ENCODE measurements at places on chromosomes 4 and X.
A peak's percentile ranks its signal among the peaks of the same experiment; 100 is the strongest.

GRCh38 chr4:123807187-123807586, 410.6 kb downstream of the SPRY1 start:
- DNase-seq, result no peak

- DNase-seq, result no peak
Observed at GRCh38 chr4:28469886-28470285, 1609.2 kb downstream of the STIM2 start.

- no peak for DNase-seq
Observed at GRCh38 chrX:7164174-7164573, 16.2 kb upstream of the PUDP start.

DNA sequence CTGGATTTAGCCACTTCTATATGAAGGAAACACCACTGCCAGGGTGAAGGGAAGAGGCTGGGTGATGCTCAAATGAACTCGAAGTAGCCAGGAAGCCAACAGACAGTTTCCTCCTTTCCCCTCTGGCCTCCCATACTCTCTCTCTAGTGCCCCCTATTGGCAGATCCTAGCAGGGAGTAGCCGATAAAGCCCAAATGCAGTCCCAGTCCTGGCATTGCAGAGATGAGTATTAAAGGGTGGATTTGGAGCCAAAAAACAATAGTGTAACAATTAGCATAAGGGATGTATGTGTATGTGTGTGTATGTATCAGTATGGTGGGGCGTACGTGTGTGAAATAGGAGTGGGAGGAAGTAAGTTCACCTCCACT, 213.8 kb upstream of the LDB2 start:
- DNase-seq, result no peak

DNA sequence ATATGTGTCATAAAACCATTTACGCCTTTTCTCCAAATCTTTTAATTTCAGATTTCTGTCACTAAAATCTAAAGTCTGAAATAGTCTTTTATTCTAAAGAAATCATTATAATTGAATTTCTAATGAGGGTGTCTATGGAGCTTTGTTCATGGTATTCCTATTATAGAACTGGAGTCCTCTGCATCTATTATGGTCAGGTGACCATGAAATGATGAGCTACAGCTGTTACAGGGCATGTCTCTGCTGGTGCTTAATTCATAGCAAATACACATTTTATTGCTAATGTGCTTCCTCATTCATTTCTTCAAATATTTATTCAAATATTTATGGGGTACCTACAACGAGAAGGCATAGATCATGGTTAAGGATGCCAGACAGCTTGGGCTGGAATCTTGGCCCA, 126.1 kb downstream of the NAA11 start:
- no peak for DNase-seq

DNA sequence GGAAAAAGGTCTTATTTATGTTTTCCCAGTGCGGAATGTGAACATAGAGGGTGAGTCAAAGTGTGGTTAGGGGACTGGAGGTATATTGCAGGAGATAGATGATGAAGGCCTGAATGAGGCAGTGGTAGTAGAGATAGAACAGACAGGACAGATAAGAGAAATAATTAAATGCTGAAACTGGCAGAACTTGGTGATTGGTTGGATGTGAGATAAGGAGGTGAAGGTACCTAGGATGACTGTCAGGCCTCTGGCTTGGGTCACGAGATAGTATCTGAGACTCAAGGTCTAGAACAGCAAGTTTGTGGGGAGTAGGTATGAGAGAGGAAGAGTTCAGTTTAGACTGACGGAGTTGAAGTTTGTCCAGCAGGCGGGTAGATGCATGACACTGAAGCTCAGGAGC, 3.5 kb downstream of the MND1 start:
- DNase-seq, result no peak

GRCh38 chr4:16157609-16158503, 68.4 kb downstream of the TAPT1 start:
- no peak for DNase-seq

- DNase-seq, result no peak
Observed at GRCh38 chr4:147964266-147964880, 232.5 kb downstream of the ARHGAP10 start.

DNA sequence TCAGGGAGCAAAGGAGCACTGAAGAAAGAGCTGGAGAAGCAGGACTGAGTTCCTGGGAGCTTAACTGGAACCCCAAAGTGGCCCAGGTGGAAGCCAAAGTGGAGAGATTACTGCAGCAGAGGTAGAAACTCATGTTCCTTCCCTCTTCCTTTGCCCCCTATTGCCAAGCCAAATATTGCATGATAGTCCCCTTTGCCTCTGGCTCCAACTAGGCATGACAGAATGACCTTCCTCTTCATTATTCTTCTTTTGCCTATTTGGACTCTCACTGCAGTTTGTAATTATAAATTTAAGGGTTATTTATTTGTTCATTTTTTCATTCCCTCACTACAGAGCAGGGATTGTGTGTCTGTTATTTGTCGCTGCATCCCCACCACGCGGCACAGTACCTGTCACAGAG, 22.1 kb upstream of the SPANXB1 start:
- DNase-seq, result no peak

DNA sequence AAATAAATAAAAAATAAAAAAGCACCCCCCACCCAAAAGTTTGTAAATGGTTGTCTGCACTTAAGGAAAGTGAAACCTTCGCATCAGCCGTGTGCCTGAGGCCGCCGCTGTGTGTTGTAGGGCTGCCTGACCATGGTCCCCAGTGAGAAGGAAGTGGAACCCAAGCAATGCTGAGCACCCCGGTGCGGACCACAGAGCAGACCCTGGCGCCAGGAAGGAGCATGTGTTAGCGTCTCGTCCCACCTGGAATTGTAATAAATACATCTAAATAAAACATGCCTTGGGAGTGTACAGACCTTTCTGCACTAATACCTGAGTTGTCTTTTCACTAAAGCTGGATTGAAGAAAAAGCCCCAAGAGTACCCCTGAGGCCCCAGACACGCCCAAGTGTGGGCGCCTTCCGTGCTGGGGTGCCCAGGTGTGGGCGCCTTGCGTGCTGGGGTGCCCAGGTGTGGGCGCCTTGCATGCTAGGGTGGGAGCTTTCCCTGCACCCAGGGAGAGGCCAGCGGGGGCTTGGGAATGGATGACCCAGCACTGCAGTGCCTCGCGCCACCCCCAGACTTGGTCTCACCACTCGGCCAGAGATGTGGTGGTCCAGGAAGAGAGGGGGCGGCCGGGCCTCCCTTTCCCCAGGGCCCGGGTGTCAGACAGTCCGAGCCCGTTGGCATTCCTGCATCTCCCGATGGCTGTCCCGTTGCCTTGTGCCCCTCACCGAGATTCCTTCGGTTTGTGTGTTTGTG, 33.7 kb downstream of the HTT-AS start:
- DNase-seq, result no peak

DNA sequence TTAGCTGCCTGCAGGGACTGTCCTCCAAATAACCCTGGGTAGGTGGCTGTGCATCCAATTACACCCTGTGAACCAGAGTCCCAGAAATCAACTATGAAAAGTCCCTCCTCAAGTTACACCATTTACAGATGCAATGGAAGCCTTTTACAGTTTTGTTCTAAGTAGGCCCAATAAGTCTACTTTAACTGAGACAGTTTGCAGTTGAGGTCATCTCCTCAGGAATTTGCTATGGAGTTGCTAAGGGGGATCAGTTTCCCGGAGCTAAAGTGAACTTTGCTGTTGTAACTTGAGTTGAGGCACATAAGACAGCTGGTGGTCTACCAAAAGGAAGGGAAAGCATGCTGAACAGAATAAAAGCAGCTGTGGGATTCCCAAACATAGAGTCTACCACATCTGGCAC, 121.6 kb upstream of the STK26 start:
- DNase-seq, result no peak

GRCh38 chrX:11462648-11463047, 169.4 kb downstream of the AMELX start:
- DNase-seq, result no peak

- no peak for DNase-seq
Observed at GRCh38 chr4:153275380-153276276, 68.9 kb upstream of the MND1 start.

DNA sequence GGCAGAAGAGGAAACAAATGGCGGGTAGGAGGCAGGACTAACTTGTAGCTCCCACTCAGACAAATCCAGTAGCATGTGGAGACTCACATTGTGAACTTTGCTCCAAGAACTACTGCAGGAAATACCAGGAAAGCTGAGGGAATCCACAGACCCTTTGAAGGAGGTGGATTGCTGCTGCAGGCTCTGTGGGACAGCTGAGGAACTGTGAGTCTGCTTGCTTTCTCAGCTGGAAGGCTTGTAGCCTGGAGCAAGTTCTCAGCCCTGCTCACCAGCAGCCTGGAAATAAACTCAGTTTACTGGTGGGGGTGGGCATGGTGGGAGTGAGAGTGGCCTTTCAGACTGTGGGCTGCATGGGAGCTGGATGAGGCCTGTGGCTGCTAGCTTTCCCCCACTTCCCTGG, 16.0 kb downstream of the RTL3 start:
- DNase-seq, result no peak

DNA sequence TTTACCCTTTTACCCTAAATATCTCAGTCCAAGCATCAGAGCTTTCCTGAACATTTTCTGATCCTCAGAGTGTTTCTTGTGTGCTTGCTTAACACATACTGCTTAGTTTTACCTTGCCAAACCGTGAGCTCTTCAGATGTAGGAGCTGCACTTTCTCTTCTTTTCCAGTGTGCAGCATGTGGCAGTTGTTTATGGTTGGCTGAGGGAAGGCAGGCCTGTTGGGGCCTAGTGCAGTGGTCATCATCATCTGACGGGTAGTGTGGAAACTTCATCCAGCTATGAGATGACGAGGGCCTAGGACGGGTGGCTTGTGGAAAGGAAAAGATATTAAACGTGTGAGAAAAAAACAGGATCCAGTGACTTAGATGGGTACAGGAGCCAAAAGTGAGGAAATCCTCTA, 21.5 kb downstream of the VBP1 start:
- DNase-seq, result no peak

- no peak for DNase-seq
Observed at GRCh38 chr4:146371812-146372211, 149.9 kb downstream of the SLC10A7 start.

- no peak for DNase-seq
Observed at GRCh38 chrX:20410540-20410939, 143.8 kb upstream of the RPS6KA3 start.

- no peak for DNase-seq
Observed at GRCh38 chr4:111208970-111209369, 586.1 kb upstream of the PITX2 start.

GRCh38 chr4:134308910-134309309, 107.3 kb upstream of the PABPC4L start:
- no peak for DNase-seq

DNA sequence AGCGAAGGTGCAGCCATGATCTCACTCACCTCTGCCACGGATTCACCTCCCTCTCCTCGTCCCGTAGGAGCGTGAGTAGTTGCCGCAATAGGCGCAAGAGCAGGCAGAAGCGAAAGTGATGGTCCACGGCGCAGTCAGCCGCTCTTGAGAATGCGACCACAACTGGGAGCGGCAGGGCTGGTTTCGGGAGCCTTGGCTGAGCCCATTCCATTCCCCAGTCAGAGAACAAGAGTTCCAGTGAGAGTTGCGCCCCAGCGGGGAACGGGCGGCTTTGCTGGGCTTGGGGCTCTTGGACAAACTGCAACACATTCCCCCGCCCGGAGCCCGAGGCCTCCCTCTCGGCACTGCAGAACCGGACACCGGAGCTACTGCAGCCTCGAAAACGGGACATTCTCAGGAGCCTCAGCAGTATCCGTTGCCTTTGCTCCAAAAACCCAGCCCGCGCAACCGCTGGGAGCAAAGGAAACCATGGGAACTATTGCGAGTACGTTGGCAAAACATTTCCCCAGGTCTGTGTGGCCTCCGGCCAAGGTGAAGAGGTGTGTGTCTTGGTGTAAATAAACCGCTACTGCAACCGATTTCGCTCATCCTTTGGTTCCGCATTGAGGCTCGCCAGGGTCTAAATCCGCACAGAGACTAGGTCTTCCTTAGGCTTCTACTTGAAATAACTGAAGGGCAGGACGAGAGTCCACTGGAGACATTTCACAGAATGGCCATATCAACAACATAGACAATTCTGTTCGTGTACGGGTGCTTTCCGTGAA, 5.7 kb upstream of the ZBTB33 start:
- peak; percentile 32 for DNase-seq

DNA sequence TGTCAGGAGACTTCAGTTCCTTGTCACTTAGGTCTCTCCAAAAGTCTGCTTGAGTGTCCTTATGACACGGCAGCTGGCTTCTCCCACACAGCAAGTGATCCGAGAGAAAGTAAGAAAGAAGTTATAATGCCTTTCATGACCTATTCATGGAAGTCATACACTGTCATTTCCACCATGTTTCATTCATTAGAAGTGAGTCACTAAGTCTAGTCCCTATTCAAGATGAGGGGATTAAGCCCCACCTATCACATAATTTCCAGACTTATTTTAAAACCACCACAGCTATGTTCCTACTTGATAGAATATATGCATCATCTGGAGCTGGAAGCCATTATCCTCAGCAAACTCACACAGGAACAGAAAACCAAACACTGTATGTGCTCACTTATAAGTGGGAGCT, 25.2 kb upstream of the COL25A1 start:
- DNase-seq, result no peak

GRCh38 chrX:10574663-10575062, 45.7 kb downstream of the MID1 start:
- no peak for DNase-seq

DNA sequence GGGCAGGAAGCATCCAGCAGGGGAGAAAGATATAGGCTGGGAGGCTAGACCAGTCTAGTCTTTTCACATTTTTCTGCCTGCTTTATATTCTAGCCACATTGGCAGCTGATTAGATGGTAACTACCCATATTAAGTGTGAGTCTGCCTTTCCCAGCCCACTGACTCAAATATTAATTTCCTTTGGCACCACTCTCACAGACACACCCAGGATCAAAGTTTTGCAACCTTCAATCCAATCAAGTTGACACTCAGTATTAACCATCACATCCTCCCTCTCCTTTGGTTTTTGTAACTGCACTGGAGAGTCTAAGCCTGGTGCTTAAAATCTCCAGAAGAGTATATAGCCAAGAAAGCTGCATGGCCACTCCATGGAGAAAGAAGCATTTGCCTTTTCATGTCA, 560.4 kb downstream of the GRXCR1 start:
- DNase-seq, result no peak

DNA sequence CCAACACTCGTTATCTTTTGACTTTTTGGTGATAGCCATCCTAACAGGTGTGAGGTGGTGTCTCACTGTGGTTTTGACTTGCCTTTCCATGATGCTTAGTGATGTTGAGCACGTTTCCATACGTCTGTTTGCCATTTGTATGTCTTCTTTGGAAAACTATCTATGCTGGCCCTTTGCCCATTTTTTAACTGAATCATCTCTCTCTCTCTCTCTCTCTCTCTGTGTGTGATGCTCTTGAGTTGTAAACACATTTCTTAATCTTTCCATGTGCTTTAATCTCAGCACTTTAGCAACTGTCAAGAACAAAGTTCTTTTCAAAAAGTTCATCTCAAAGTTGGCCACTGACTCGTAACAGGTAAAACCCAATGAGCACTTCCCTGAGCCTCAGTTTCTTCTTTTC, 10.5 kb downstream of the SORBS2 start:
- no peak for DNase-seq
